Activated CD8-positive, alpha-beta T cell treated with anti-CD3 and anti-CD28 coated beads, Interleukin-2, amount 10 ng/mL, durations not matched to agents 7 days and 5 days (primary cell): ENCODE measurements at places on chromosomes 2 and 18.

GRCh38 chr2:36710858-36711515, 14.5 kb downstream of the VIT start:
- no peak for DNase-seq

DNA sequence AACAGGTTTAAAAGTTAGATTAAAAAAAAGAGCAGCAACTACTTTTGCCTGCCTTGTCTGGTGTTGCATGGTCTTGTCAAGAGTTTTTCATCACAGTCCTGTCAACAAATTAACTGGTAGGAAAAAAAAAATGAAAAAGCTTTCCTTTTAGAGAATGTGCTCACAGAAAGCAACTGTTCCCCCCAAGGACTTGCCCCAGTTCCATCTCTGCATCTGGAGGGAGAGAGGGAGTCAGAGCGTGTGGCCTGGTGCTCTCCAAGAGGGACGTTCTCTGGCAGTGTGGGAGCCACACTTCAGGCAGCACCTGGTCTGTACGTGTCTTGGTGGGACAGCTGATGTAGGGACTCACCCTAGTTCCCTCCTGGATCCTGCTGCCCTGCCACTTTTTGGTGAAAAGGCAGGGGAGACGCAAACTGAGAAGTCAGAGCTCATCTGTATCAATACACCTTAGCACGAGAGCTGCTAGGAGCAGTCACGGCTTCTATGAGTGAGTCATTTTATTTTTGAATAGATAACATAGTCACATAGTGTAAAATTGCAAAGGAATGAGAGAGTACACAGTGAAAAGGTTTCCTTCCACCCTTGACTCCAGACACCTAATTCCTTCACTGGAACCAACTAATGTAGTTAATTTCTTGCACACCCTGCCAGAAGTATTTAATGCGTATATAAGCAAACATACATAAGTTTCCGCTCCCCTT, 172.5 kb upstream of the MGAT5 start:
- no peak for DNase-seq

GRCh38 chr2:109602617-109603188, 11.1 kb downstream of the SEPTIN10 start:
- no peak for DNase-seq

DNA sequence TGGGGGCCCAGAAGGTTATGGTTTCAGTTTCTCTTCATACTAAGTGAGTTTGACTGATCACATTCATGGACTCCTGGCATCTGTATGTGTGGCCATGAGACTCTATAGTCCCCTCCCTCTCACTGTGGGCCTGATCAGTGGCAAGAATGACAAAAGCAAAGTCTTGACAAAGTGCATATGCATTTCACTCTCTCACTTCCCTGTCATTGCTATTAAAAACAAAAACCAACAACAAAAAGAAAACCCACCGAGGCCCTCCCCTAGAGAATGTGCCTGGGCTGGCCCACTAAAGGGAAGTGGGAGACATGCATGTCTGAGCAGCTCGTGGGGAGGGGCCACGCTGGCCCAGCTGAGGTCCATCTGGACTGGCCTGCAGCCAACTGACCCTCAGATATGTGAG, 600.1 kb upstream of the RAB6C start:
- no peak for DNase-seq
